GM18507 (cell line): ENCODE measurements at places on chromosomes 3 and 15.

GRCh38 chr15:65551183-65551582 is 20.9 kb downstream of the HACD3 start:
- no peak for DNase-seq

GRCh38 chr15:67444100-67444499 is 76.8 kb upstream of the C15orf61 start:
- no peak for DNase-seq

DNA sequence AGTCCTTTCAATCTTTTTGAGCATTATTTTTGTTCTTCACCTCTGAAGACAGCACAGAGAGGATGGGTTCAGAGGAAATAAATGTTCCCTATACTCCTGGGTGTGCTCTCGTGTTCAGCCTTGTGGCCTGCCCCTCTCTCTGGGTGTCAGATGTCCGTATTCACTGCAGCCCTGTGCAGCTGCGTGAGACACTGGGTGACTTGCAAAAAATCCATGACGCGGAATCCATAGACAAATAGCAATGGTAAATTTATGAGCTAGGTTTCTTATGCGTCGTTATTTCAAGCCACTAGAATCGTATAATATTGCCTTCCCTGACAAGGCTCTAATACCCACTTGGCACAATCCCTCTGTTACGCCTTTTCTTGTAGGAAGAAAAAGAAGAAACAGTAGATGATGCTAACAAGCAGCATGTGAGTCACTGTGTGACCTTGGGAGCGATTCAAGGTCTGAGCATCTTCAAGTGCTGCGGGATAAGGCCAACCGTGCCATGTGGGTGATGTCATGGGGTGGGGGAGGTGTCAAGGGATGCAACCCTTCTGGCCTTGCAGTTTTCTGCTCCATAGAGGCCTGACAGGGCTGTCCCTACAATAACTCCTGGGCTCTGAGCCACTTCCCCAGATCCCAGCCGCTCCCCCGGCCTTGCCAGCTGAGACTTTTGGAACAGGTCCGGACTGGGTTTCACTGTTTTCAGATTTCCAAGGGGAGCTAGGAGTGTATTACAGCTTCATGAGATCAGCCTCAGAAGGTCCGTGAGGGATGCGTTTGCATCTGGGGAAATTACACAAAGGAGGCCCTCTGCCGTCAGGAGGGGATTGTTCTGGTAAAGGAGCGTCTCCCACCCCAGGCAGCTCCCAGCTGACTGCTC is 47.6 kb upstream of the POMGNT2 start:
- DNase-seq, result no peak

- no peak for DNase-seq
These were observed 92.8 kb downstream of the DAPK2 start for GRCh38 chr15:63953524-63953923.

DNA sequence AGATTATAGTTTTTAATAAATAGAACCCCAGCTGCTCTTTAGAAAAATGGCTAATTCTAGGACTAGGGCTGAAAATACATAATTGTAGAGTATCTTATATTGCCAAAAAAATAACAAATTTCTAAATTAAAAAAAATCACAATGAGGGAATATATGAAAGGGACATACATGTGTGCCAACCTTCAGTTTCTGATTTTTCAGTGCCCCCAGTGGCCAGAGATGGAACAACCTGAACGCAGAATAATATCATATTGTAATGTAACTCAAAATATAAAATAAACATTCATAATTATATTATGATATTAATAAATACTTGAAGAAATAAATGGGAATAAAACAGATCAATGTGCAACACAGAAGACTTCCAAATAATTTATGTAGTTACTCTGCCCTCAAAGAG is 460.5 kb downstream of the ZNF385D start:
- no peak for DNase-seq

- DNase-seq, result peak; percentile 67
These were observed 51.2 kb upstream of the ULK4 start for GRCh38 chr3:42012935-42013690.

GRCh38 chr3:78878011-78878410 is 889.8 kb downstream of the ROBO1 start:
- DNase-seq, result no peak

DNA sequence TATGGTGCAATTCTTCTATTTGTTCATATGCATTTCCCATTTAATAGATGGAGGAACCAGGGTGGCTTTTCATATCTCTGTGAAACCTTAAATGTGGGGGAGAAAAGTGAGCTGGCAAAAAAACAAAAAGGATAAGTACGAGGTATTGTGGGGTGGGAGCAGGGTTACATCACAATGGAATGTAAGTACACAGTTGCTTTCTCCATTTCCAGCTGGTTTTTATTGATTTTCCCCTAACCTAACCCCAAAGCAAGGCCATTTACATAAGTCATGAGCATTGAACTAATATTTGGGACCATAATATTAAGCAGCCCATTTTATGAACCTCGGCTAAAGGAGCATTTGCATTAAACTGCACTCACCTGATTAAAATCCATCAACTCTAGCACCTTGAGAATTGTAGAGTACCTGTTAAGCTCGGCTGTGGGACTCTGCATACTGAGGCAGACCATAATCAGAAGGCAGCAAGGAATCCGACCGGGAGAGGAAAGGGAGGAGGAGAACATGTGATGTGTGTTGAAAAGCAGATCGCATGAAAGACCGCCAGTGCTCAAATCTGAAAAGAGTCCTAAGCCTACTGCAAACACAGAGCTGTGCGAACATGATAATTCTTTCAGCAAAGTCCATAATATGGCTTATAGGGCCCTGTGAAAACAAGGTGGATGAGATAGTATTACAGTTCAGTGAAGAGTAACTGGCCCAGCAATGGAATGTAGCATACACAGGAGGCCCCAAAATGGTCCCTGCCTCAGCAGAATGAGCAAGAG is 513.4 kb downstream of the FHIT start:
- no peak for DNase-seq

GRCh38 chr3:5186089-5186857 is 1.2 kb upstream of the EDEM1 start:
- DNase-seq, result no peak

DNA sequence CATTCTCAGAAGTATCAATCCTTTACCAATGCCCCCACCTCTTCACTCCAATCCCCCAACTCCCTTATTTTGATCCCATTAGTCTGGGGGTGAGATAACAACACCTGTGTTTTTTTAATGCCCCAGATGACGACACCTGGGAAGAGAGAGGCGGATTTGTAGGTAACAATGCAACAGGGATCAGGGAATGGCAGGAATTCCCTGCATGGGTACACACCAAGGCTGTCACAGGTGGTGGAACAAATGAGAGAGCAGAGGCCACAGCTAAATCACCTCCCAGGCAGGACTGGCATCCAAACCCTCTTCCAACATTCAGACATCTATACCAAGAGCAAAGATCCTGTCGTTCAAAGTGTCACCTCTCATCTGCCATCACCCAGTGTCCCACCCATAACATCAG is 319.2 kb upstream of the TRIM42 start:
- no peak for DNase-seq

DNA sequence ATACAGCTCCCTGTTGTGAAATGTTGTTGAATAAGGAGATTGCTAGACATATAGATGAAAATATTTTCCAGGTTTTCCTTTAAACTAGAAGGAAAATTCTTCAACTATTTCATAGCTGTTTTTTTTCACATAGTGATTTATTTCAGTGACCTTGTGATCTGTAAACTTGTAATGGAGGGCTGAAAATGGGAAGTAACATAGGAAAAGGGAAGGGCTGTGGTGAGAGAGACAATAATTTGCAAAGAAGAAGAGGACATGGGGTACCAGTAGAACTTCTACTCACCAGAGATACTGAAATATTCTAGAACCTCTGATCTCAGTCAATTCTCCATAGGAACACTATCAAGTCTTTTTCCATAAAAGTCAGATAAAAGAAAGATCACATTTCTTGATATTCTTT is 60.4 kb downstream of the PLS1 start:
- no peak for DNase-seq

- no peak for DNase-seq
These were observed 10.3 kb upstream of the NRROS start for GRCh38 chr3:196629228-196629627.

DNA sequence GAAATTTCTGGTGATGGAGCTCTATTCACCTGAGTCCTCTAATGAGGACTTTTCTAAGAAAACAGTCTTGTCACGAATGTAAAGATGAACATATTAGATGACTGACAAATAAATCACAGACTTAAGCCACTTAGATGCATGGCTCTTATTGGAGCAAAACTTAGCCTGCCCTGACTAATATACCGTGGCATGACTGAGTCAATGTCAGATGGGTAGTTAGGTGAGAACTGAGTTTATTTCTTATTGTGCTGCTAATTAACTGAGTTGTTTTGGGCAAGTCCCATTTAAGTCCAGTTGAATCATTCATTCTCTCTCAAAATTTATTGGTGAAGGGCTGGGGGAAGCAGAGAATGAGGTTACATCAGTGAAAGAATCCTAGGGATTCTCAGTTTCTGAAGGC is 459.8 kb downstream of the MCTP2 start:
- no peak for DNase-seq

GRCh38 chr15:93948726-93949125 is 282.6 kb upstream of the MCTP2 start:
- no peak for DNase-seq

- DNase-seq, result no peak
These were observed 785.2 kb downstream of the DIPK2A start for GRCh38 chr3:144756704-144757440.

GRCh38 chr3:133578548-133579191 is 5.2 kb downstream of the CDV3 start:
- DNase-seq, result no peak

DNA sequence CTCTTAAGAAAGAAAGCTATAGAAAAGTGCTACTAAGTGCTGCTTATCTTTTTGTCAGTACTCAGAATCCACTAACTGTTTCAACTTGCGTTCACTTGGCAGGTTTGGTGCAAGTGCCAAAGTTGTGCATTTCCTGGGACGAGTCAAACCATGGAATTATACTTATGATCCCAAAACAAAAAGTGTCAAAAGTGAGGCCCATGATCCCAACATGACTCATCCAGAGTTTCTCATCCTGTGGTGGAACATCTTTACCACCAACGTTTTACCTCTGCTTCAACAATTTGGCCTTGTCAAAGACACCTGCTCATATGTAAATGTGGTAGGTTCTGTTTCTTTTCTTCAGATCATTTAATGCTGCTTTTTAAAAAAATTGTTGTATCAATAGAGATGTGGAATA is 32.6 kb downstream of the GYG1 start:
- no peak for DNase-seq

GRCh38 chr3:82581350-82581749 is 819.9 kb upstream of the GBE1 start:
- DNase-seq, result no peak

- DNase-seq, result no peak
These were observed 34.8 kb upstream of the CTSH start for GRCh38 chr15:78979456-78980320.

GRCh38 chr3:25281041-25281731 is 146.9 kb upstream of the RARB start:
- no peak for DNase-seq

GRCh38 chr3:14203521-14204079 is 25.0 kb downstream of the LSM3 start:
- DNase-seq, result peak; percentile 38

DNA sequence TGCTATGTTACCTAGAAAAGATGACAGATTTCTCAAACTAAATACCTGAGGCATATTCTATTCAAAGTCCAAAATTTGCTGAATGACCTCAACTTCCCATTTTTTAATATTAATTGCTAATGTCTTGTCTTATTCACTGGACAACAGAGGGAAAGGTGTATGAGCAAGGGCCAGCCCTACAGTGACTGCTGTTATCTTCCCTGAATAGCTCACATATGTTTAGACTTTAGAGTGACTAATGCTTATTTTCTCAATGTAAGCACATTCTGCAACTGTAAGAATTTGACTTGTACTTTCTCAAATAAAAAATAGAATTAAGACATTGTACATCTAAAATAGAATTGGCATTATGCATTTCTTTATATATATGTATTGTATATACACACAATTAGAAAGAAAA is 26.5 kb upstream of the AADACL2 start:
- no peak for DNase-seq

DNA sequence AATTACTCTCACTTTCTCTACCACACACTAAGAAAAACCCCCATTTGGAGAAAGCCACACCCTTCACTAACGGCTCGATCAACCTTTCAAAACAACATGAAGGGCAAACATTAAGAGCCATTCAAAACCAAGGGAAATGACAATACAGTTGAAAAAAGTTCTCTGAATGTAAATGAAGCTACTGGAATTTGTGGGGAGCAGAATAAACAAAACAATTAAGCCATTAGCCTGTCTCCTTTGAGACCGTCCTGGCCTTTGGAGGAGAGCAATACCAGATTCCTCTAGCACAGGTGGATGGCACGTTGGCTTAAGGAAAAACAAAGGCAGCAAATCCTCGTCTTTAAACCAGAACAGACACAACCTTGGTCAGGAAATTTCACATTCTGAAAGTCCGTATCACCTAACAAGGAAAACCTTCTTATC is 18.7 kb downstream of the MYO1E start:
- no peak for DNase-seq

DNA sequence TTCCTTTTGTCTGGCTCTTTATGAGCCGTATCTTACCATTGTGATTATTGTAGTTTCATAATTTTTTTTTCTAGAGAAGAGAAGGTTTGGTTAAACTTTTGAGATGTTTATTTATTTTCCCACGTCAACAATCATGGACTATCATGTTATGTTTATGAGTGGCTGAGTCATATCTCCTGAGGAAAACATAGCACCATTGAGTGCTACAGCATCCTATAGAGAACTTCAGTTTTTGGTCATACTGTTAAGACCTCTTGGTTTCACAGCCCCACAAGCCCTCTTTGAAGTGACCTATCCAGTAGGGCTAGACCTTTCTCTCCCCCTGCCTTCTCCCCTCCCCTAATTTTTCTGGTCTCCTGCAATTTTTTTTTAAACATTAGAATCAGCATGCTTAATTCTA is 20.8 kb downstream of the PIK3CA start:
- no peak for DNase-seq

DNA sequence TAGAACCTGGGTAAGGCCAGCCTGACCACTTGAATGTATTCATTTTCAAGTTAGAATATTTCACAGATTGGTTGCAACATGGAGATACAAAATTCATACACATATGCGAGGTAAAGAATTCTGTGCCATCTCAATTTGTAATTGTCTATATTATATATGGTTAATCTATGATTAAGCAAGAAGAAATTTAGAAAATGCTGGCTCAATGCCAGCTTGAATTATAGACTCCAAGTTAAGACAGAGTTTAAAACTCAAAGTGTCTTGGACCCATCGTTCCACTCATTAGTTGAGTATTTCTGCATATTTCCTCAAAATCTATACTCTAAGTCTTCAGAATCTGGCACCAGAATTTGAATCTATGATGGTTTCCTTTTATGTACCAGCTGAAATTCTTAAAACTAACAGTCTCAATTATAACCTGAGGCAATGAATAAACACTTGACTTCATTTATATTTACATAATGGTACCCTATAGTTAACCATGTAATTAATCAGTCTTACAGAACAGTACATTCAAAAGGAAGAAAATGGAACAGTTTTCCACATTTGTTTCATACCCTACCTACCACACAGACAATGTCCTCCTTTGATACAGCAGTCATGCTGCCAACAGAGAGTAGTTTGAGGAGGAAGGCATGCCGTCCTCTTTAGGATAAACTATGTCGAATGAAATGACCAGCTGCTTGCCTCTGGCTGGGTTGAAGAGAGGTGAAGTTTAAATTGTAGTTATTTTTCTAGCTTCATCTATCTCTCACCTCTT is 95.7 kb downstream of the CD47 start:
- no peak for DNase-seq
